Fibroblast of the aortic adventitia (primary cell): ENCODE measurements at places on chromosomes 4 and X. TPM values are rescaled to one million over a fixed set of nuclear protein-coding genes. Genes with fewer than 3 reads are reported as not detected.

ETDA gene
- not detected in 2 replicates for total RNA-seq

ARHGAP36 gene
- total RNA-seq = not detected in 2 replicates

BANK1 gene
- total RNA-seq = 0.41 and 0.54 TPM in 2 replicates

ATP2B3 gene
- not detected in 2 replicates for total RNA-seq

CLCN3 gene
- 38.3 and 50.6 TPM in 2 replicates for total RNA-seq

XPNPEP2 gene
- 3.6 and 5.7 TPM in 2 replicates for total RNA-seq

DDX3X gene
- 209 and 316 TPM in 2 replicates for total RNA-seq

FAM9C gene
- not detected in 2 replicates for total RNA-seq

HSFX2 gene
- total RNA-seq = 0.36 TPM in 1 of 2 replicates, not detected in the other

NHS gene
- 1.6 and 11.6 TPM in 2 replicates for total RNA-seq

USP26 gene
- total RNA-seq = not detected in 2 replicates

GRCh38 chrX:70254909-70255308, 5.1 kb downstream of the P2RY4 start:
- DNase-seq = no peak

- no peak for DNase-seq
Measured at GRCh38 chr4:949656-950055, 17.4 kb downstream of the TMEM175 start.

- DNase-seq = no peak
Measured at GRCh38 chr4:108346818-108347210, 178.1 kb upstream of the LEF1 start.

DNA sequence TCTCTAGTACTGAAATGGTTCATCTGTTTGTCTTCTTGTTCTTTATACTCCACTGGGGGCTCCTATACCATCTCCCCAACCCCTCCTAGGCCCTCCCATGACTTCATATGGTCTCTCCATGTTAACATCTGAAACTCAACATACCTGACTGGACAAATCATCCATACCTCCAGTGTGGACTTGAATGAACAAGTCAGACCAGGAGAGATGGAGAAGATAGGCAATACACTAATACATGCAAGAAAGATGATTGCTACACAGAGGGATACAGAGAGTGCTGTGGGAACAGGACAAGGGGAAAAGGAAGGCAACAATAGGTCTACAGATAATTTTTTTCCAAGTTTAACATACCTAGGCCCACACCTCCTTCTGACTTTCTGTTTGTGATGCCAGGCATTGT, 175.1 kb downstream of the FHIP1A start:
- DNase-seq = no peak

DNA sequence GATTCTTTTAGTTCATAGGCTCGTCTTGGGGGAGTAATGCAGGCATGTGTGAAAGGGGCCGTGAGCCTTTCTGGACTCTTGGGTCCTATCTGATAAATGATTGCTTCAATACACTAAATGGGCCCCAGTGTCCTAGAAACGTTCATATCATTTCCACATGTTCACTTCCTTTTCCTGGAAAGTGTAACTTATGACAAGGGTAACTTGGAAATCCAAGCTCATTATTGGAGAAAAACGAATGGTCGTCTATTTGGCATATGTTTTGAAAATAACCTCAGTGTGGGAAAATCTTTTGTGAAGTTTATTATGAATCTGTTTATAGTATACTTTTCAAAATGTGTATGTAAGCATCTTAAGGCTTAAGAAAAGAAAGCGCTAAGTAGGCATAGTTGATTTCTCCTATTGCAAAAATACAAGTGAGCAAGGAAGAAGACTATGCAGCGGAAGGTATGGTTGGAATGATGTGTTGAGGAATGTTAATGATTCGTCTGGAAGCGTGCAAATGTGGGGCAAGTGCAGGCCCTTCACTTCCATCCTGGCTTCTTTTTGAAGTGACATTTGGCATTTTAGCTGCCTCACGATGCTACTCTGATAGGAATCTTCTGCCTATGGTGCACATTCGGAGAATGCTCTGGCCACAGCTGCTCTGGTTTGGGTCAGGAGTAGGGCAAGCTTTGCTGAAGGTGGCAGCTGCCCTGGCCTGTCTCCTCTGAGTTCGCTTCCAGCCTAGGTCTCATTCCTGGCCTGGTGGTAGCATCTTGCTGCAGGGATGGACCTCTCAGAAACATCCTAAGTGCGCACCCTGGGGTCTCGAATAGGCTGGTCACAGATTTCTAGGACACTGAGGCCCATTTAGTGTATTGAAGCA, 49.5 kb upstream of the STOX2 start:
- DNase-seq = no peak

GRCh38 chrX:136219893-136220292, 31.3 kb downstream of the MAP7D3 start:
- DNase-seq = no peak

- peak; percentile 40 for DNase-seq
Measured at GRCh38 chr4:53981567-53981966, 82.8 kb downstream of the CHIC2 start.

GRCh38 chrX:118566359-118566758, 70.7 kb downstream of the DOCK11 start:
- peak; percentile 79 for DNase-seq

DNA sequence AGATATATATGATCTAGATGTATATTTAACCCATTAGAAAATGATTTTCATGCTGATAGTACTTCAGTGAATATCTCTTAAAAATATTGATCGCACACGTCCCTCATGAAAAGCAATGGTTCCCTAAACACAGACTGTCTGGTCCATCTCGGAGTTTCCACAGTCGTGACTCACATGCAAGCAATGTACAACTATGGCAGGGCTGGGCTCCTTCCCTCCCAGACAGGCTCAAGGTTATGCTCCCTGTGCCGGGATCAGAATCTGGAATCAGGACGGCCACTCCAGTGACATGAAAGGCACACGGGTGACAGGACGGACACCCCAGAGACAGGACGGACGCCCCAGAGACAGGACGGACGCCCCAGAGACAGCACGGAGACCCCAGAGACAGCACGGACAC, 40.2 kb upstream of the PPP2R3B start:
- DNase-seq = no peak

DNA sequence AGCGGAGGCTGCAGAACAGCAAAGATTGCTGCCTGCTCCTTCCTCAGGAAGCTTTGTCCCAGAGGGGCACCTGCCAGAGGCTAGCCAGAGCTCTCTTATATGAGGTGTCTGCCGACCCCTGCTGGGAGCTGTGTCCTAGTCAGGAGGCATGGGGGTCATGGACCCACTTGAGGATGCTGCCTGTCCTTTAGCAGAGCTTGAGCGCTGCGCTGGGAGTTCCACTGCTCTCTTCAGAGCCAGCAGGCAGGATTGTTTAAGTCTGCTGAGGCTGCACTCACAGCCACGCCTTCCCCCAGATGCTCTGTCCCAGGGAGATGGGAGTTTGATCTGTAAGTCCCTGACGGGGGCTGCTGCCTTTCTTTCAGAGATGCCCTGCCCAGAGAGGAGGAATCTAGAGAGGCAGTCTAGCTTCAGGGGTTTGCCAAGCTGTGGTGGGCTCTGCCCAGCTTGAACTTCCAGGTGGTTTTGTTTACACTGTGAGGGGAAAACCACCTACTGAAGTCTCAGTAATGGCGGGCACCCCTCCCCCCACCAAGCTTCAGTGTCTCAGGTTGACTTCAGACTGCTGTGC, 10.9 kb downstream of the DCK start:
- no peak for DNase-seq

DNA sequence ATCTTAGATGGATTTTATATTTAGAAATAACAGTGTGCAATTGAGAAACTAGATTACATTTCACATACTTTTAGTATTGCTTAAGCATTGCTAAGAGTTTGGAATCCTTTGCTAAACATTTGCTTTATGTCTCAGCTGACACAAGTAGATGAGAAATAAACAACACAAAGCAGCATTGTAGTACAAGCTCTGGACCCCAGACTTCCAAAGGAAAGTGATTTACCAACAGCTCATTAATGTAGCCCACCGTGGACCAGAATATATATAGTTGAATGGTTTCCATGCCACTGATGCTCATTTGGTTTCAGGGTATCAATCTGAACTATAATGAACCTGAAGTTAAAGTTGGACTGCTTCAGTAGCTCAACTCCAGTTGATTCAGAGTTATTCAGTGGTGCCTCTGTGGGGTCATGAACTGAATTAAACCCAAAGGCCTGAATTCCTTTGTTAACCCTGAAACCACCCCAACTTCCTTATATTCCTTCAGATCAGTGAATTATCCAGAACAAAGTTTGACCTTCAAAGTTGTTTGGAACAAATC, 132.1 kb upstream of the NEIL3 start:
- peak; percentile 88 for DNase-seq

- no peak for DNase-seq
Measured at GRCh38 chrX:112877771-112878173, 37.1 kb upstream of the AMOT start.

DNA sequence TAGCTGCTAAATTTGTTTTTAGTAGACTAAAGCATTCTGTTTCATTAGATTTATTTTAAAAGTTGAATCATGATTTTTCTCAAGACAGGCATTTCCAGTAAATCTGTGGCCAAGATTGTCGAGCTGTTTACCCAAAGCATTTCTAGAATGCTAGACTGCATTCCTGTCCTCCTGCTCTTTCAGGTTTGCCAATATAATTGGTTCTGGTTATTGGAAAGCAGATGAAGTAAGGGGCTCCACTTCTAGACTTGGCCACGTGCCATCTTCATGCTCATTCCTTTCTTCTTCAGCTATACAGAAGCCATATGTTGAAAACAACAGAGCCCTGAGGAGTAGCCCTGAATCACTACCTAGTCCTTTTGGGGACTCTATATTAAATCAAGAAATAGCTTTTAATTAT, 62.5 kb downstream of the PGRMC2 start:
- DNase-seq = peak; percentile 80

DNA sequence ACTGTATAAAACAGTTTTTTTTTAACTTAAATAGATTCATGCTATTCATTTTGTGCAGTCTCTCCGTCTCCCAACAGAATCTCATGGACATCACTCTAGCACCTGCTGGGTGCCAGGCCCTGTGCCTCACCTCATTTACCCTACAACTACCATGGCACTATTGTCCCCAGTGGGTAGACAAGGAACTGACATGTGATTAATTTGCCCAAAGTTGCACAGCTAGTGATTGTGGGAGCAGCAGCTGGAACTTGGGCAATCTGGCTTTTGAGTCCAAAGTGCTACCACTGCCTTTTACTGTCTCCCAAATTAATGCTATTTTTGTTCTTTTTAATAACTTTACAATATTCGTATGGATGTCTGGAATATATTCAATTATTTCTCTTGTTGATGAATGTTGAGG, 11.2 kb upstream of the PGRMC2 start:
- no peak for DNase-seq

- DNase-seq = no peak
Measured at GRCh38 chr4:10963241-10963640, 278.7 kb upstream of the CLNK start.

- DNase-seq = peak; percentile 55
Measured at GRCh38 chrX:109732017-109732801, 848 bp downstream of the ACSL4 start.

DNA sequence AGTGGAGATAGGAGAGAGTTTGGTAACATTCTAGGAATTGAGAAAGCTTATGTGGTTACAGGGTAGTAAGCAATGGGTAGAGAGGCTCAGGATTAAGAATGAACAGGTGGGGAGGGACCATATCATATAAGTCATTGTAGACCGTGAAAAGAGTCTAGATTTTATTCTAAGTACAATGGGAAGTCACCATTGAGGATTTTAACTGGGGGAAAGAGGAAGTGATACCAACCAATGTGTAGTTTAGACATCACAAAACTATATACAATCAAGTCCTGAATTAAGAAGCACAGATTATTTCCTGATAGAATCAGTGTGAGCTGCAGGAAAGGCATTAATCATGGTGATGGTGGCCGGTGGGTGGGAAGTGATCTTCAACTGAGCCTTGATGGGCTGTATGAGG, 178.3 kb upstream of the ZIC3 start:
- no peak for DNase-seq

DNA sequence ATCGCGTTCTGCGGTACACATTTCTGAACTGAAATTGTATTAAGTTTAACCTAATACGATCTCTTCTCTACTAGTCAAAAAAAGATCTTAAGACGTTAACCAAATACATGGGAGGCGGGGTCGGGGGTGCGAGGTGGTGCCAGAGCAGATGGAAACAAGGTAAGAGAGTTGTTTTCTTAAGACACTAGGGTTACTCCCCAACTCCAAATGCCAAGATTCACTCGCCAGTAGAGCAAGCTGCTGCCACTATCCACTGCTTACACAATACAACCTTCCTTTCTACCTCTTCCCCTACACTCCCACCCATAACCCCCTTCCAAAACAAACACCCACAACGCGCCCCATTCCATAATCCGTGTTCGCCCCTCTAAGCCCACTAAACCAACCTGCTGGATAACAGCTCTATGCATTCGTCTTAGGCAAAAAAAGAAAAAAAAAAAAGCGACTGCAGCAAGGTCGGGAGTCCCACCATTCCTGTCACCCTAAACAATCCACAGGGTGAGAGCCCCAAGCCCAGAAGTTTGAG, 1.3 kb downstream of the LCORL start:
- peak; percentile 21 for DNase-seq

DNA sequence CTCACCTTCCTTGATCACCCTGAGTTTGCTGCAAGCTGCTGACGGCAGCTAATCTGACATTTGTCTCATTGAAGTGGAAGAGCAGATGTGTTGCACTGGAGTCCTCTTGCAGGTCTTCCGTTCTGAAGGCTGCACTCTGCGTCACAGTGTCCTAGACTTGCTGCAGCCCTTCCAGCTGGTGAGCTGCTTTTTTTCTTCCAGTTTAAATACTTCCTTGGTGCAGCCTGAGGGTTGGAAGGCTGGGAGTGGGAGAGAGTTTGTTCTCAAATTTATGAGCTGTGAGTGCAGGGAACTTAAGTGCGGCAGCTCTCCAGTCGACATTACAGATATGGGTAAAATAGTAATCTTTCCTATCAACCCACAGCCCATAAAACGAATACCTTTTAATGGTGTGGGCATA, 303.6 kb upstream of the FAT1 start:
- no peak for DNase-seq

DNA sequence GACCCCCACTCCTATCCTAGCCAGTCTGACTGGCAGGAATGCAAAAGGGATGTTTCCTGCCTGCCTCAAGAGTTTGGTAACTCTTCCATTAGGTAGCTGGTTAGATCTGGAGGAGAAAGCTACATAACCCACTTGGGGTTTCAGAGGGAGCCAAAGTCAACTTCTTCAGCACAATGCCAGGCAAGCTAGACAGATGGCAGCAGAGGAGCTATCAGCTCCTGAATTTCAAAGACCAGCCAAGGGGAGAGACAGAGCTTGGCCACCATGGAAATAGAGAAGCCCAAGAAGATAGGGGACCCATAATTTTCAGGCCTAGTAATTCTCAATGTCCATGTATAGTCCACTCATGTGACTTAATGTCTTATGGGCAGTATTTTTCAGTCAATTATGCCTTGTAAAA, 56.4 kb downstream of the PGRMC1 start:
- no peak for DNase-seq

- peak; percentile 33 for DNase-seq
Measured at GRCh38 chr4:168515222-168516011, 18.6 kb downstream of the PALLD start.

DNA sequence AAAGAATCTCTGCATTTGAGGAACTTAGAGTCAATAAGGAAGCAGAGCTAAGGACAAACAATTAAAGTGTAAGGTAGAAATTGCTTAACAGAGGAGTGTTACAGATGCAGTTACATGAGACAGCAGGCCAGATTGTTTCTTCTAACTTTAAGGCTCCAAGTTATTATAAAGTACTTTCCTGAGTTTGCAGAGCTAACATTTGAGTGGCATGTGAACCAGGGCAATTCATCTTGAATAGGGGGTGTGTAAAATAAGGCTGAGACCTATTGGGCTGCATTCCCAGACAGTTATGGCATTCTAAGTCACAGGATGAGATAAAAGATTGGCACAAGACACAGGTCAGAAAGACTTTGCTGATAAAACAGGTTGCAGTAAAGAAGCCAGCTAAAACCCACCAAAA, 7.6 kb upstream of the LNX1 start:
- DNase-seq = peak; percentile 65

- no peak for DNase-seq
Measured at GRCh38 chr4:85029453-85029852, 63.0 kb upstream of the WDFY3 start.
